ENCODE measurements at places on chromosomes 2 and 18.

DNA sequence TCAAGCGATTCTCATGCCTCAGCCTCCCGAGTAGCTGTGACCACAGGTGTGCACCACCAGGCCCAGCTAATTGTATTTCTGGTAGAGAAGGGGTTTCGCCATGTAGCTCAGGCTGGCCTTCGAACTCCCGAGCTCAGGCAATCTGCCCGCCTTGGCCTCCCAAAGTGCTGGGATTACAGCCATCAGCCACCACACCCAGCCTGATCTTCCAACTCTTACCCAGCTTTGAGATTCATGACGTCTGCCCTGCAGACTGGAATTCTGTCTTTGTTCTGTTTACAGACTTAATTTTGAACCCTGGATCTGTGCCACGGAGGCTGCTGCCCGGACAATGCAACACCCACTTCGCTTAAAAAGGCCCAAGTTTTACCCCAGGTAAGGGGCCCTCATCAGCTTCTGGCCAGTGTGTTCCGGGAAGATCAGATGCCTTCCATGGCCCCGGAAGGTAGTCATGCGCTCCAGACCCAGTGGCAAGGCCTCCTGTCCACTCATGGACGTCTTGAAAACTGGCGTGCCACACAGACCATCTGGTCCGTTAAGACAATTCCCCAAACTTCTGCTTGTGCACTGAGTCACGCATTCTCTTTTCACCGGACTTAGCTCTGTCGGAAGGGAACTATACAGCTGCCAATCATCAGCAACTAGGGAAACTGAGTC is 5.5 kb downstream of the PXDN start:
- no peak for DNase-seq

GRCh38 chr18:941331-941730 is 36.7 kb downstream of the ADCYAP1 start:
- DNase-seq, result no peak

DNA sequence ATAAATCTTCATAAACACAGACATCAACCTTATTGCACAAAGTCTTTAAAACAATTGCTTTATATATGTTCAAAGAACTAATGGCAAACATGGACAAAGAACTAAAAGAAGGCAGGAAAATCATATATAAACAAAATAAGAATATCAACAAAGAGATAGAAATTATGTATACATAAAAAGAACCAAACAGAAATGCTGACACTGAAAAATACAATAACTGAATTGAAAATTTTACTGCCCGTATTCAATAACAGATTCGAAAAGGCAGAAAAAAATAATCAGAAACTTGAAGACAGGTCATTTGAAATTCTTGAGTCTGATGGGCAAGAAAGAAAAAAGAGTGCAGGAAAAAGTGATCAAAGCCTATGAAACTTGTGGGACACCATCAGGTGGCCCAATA is 22.0 kb upstream of the TFCP2L1 start:
- no peak for DNase-seq

DNA sequence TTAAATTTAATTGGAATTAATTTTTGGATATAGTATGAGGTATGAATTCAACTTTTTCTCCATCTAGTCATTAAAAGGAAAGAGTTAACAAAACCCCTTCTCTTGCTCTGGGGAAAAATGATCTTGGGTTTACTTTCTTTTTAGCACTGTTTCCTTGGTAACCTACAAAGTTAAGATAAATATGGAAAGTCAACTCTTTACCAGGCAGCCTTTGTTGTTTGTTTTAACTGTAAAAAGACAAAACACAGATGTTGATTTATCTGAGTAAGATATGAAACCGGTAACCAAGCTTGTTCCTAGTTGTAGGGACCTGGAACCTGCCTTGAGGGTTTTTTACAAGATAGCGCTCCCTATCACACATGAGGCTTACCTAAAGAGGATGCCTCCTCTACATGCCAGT is 10.1 kb upstream of the SANBR start:
- DNase-seq, result no peak

DNA sequence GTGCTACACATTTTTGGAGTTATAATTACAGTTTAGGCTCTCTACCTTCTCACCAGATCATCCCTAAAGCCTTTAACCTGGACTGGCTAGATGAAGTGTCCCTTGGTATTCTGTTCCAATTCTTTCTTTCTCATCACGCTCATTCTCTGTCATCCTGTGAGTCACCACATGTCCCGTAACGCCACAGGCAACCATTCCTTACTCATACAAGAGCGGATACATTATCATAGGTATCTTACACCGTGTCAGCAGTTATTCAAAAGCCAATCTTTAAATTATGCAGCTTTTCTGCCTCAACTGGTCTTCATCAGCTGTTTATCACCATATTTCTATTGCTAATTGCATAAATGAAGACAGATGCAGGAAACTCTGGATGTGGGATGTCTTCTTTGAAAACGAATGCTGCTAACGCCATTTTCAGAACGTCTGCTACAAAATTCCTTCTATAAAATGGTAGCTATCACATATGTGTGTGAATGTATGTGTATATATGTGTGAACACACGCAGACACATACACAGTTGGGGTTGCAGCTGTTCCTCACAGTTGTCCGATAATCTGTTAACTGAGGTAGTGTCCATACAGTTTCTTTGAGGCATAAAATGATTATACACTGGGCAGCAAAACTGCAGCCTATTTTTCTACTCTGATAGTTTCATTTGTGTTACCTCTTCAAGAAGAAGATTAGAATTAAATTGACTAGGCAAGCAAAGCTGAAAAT is 47.9 kb downstream of the EML6 start:
- DNase-seq, result no peak

DNA sequence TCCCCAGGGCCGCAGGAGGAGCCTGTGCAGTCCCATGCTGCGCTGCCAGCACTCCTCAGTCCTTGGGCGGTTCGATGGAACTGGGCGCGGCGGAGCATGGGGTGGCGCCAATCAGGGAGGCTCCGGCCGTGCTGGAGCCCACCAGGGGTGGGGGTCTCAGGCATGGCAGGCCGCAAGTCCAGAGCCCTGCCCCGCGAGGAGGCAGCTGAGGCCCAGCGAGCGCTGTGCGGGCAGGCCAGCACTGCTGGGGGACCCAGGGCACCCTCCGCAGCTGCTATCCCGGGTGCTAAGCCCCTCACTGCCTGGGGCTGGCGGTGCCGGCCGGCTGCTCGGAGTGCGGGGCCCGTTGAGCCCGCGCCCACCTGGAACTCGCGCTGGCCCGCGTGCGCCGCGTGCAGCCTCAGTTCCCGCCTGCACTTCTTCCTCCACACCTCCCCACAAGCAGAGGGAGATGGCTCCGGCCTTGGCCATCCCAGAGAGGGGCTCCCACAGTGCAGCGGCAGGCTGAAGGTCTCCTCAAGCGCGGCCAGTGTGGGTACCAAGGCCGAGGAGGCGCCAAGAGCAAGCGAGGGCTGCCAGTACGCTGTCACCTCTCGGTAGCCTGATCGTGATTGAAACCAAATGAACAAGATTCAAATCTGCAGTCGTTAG is 22.8 kb upstream of the GALM start:
- DNase-seq, result no peak
